DMS 273 treated with DMSO at 0.1 percent for 48 hours (cell line): ENCODE measurements at places on chromosomes 7 and 10.

DNA sequence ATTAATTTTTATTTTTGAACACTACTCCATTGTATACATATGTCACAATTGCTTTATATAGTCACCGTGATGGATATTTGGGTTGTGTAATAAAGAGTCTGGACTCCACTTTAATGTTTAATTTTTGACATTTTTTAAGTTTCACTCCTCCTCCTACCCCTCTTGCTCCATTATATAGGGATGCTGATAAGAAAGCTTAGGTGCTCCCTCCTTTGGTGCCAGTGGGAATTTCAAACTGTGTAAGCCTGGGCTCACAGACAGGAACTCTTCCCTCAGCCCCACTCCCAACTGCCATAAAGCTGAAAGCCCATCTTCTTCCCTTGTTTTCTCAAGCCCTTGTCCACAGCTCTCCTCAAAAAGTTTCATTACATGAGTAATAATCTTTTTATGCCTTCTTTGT is 47.6 kb downstream of the TWIST1 start:
- no peak for DNase-seq

- DNase-seq: no peak
Observed at GRCh38 chr10:114380060-114380459, 24.2 kb downstream of the AFAP1L2 start.

- DNase-seq: no peak
Observed at GRCh38 chr10:124415210-124415609, 3.5 kb downstream of the OAT start.

DNA sequence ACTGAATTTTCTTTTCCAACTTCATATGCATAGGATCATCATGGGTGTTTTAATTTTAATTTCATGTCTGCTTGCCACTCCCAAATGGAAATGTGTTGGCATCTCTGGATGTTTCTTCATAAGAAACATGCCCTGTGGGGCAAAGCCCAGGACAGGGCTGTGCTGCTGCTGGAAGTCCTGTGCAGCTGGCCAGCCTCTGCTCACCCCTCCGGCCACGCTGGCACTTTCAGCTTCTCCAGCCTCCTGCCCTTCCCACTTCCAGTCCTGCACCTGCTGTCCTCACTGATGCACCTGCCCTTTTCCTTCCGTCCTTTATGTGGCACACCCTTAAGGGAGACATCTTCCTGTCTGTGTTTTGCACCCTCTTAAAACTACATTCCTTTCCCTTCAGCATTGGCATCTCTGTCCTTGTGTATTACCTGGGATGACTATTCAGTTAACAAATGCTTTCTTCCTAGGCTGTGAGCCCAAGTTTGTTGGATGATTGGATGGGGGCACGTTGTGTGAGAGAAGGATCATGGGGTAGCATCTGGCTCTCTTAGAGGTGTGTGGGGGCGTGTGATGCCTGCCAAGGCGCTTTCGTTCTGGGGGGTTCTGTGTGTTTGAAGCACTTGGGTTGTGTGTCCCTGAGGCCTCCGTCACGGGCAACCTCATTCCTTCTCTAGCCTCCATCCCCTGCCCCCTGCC is 56.8 kb downstream of the TCF7L2 start:
- DNase-seq: no peak

DNA sequence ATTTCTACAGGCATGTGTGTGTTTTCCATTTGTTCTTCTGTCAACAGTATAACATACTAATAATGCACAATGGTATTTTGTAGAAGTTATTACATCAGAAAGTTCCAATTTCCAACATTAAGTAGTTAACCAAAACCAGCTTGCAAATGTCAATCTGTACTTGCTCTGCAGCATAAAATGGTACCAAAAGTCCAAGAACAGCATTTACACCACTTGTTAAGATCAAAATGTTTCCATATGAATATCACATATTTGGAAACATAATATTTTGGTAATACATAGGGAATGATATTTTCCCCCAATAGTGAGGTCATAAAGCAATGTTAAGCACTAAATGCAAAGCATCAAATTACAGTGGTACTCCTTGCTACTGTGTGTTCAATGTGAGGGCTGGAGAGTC is 162.1 kb downstream of the ZNF438 start:
- DNase-seq: no peak

DNA sequence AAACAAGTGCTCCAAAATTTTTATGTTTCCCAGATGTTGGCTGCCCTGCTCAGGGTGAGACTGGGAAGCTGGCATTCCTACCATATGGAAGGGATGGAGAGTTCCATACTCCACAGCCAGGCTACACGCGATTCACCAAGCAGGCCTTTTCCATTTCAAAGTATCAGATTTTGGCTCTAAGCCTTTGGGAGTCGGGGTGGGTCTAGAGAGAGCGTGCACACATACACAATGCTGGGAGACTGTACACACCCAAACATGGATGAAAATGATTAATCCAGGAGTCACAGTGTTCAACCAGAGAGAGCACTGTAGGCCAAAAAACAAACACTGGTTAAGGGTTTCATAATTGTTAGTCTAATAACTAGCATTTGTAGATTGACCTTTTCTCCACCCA is 295.0 kb downstream of the BICC1 start:
- no peak for DNase-seq

DNA sequence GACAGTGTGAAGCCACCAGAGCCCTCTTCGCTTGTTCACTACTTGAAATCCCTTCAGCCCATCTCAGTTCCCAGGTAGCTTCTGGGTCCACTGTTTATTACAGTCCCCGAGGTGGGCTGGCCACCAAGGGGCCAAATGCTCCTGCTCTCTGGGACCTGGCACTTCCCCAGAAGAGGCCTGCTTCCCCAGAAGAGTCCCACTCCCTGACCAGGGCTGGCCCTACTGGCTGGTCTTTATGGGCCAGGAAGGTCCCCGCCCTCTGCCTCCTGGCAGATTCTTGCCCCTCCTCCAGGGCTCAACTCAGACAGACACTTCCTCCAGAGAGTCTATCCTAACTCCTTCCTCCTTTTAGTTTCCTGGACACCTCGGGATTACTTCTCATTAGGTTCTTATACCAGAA is 70.7 kb upstream of the LRRC18 start:
- DNase-seq: no peak

DNA sequence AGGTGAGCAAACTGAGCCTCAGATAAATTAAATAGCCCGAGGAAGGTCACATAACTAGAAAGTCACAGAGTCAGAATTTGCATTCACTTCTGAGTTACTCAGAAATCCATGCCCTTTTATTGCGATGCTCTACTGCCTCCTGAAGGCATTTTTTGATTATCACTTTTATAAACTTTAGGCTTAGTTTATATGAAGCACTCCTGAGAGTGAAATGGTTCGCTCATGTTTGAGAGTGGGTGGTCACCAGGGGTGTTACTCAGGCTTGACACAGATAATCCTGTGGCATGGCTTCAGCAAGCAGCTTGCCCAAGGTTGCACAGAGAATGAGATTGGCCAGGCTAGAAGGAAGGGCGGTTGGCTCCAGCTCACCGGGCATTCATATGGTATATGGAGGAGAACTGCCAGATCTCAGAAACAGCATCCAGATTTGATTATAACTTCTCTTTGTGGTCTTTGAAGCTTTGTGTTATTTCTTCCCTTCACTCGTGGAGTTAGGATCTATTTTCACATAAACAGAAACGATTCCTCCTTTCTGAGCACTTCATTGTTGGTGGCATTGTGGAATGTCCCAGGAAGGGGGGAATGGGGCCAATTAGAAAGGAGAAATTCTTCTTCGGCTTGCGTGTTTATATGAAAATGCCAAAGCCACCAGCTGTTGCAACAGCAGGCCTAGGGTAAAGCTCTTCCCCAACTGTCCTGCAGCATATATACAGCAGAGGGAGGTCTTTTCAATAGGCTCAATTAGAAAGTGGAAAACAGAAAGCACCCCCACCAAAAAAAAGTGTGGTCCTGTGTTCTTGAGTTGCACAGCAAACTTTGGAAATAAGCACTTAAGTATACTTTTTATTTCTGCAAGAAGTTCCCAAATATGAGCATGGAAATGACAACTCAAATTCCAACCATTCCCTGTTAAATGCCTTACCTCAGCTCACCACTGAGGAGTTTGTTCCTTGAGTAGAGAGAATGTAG is 628.8 kb downstream of the SUGCT start:
- DNase-seq: peak; percentile 66

DNA sequence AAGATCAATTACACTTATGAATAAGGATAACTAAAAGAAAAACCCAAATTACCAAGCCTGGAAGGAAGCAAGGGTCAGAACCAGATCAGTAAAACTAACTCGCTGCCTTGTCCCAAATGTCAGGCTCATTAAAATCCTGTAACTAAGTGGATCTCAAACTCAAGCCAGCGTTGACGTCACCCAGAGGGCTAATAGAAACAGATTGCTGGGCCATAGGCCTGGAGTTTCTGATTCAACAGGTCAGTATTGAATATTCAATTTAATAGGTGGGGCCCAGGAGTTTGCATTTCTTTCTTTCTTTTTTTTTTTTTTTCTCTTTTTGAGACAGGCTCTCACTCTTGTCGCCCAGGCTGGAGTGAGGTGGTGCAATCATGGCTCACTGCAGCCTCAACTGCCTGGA is 397.0 kb downstream of the CALN1 start:
- no peak for DNase-seq

DNA sequence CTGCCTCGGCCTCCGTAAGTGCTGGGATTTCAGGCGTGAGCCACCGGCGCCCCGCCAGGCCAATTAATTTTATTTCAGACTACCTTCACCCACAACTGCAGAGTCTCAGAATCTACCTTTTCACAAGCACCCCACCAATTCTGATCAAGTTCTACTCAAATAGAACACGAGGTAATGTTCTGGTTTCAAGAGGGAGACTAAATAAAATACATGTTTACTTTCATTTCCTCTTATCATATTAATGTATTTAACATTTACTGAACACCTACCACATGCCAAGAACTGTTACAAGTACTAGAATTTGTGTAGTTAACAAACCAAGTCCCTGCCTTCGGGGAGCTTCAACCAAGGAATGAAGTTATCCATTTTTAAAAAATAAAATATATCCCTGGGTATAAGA is 25.5 kb upstream of the RGS10 start:
- no peak for DNase-seq

GRCh38 chr10:89337484-89337883 is 9.7 kb downstream of the IFIT3 start:
- no peak for DNase-seq

DNA sequence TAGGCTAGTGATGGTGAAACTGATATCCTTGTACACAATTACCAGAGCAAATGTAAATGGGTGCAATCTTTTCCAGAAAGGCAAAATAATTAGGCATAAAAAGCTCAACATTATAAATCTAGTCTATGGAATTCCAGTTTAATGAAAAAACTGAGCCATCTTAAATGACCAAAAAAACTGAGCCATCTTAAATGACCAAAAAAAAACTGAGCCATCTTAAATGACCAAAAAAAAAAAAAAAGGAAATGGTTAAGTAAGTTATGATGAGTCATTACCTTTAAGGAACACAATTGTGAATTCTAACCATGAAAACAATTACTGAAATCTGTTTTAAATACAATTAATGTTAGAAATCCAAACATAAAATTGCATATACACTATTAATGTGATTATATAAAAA is 25.3 kb downstream of the USP6NL start:
- no peak for DNase-seq

GRCh38 chr7:77627309-77627676 is 69.0 kb upstream of the RSBN1L start:
- DNase-seq: no peak

- peak; percentile 77 for DNase-seq
Observed at GRCh38 chr7:108408296-108408991, 47.8 kb downstream of the NRCAM start.

DNA sequence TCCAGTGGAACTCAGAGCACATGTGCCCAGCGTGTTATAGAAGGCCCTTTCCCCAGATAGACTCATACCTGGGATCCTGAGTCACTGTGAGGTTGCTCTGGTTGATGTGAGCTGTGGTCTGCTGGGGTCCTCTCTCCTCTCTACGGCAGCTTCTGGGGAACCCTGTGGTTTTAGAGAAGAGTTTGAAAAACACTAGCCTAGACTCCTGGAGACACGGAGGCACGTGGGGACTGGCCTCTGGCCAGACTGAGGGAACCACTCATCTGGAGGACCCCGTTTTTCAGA is 10.3 kb downstream of the ZNF775 start:
- DNase-seq: no peak

GRCh38 chr10:17092986-17093803 is 36.4 kb downstream of the CUBN start:
- no peak for DNase-seq

GRCh38 chr7:31487071-31487470 is 26.8 kb upstream of the ITPRID1 start:
- DNase-seq: no peak

DNA sequence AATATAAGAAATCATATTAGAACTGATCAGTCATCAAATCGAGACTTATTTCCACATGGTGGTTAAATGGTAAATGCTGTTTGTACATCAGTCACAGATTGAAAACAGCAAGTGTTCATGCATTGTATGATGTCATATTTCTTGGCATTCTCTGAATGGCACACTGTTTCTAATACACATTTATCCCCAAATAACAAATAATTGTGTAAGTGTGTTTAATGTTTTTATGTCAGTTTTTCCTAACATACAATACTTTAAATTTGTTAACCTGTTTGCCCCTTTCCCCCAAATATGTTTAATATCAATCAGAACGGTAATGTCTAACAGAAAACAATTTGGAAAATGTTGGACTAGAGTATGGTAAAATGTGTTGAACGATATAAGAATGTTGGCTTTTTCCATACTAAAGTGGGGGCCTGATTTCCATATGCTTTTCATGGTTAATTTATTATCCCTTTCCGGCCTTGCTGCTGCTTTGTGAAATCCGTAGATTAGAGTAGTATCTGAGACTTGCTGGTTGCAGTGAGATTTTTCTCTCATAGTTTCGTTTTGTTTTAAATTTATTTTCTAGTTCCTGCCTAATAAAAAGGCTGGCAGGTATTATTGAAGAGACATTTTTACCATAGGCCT is 23.7 kb downstream of the RAB18 start:
- no peak for DNase-seq

GRCh38 chr7:41738806-41739205 is 35.9 kb upstream of the INHBA start:
- DNase-seq: no peak

GRCh38 chr7:149685455-149685854 is 87.9 kb downstream of the ZNF467 start:
- DNase-seq: no peak

DNA sequence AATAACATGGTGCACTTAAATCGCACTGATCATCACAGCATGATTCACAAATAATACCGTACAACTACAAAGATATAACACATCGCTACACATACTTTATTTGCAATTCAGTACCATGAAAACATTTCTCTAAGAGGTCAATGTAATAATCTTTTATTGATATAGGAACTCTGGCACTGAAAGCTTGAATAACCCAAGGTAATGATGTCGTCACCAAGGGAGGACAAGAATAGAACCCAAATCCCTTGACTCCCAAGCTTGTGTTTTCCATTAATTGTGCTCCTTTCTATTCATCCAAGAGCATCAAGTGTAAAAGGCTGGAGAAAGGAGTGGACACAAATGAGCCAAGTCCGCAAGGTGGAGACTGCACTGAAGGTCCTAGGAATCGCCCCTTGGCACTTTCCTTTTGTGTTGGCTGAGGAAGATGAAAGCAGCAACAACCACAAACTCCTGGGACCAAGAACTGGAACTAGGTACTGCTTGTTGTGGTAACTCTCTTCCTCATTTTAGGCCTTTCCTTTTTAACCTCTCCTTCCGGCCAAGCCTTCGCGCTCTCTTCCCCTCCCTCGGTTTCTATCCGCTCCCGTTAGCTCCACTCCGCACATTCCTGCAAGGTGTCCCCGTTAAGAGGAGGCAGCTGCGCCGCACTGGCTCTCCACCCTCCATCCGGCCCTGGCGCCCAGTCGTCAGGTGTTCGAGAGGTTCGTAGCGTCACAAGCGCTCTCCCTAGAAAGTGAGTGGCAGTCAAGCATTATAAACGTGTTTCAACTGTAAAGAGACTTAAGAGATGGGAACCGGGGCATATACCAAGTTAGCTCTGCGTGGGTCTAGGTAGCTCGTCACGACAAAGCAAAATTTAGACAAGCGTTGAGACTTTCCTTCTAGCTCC is 1.0 kb upstream of the CBLL1 start:
- DNase-seq: no peak
